Left renal cortex interstitium (tissue), 4 donors: ENCODE measurements at places on chromosomes 16 and 17.

DNA sequence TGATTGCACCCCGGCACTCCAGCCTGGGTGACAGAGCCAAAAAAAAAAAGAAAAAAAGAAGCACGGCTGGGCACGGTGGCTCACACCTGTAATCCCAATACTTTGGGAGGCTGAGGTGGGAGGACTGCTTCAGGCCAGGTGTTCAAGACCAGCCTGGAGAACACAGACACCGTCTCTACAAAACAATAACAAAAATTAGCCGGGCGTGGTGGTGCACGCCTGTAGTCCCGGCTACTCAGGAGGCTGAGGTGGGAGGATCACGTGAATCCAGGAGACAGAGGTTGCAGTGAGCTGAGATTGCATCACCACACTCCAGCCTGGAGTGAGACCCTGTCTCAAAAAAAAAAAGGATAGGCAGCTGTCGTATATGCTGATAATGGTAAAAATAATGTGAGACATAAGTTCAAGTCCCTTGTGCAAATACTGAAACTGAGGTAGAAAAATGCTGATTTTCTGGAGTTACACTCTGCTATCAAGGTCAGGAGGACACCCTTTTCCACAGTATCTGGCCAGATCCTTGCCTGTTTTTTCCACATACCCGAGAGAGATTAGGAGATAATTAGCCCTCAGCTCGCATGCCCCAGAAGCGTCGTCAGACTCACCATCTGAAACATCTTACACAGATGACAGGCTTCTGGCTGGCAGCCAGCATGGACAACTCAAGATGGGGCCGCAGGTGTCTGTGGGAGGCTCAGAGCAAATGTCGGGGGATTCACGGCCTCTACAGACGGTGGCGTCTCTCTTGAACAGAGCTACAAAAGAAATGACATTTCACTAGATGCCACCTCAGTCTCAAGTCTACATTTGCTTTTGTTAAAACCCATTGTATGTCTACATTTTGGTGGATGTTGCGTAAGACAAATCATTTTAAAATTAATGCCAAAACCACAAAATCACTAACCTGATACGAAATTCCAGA is 36.8 kb downstream of the WDR45B start:
- DNase-seq: no peak

- no peak for DNase-seq
Measured at GRCh38 chr16:72241930-72242329, 70.0 kb upstream of the PMFBP1 start.

DNA sequence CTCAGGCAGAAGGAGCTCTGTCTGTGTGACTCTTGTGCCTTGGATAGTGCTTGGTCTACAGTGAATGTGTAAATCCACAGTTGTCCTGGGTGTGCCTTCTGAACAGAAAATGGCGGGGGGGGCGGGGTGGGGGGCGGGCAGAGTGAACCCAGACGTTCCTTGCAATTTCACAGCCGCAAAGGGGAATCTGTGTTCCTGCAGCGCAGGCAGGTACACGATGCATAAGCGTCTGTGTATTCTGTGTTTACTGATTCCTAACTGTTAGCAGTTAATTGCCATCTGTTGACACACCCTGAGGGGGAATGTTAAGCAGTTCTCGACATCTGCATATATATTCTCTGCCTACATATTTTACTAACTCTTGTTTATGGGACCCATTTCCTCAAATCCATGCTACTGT is 123.5 kb upstream of the ZFHX3 start:
- no peak for DNase-seq

DNA sequence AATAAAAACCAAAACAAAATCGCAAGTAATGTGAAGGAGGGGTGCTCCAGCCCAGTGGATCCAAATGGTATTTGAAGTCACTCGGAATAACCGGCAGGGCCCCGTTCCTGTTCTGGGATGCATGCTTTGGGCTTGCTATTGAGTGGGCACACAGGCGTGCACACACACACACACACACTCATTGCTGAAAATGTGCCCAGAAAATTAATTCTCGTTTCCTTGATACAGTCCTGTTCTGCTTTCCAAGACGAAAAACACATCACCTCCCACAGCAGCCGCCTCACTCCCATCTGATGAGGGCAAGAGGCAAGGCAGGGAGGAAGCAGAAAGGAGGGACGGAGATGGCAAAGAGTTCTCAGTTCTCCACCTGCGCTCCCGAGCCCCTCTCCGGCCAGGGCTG is 62.2 kb upstream of the SDK2 start:
- no peak for DNase-seq

DNA sequence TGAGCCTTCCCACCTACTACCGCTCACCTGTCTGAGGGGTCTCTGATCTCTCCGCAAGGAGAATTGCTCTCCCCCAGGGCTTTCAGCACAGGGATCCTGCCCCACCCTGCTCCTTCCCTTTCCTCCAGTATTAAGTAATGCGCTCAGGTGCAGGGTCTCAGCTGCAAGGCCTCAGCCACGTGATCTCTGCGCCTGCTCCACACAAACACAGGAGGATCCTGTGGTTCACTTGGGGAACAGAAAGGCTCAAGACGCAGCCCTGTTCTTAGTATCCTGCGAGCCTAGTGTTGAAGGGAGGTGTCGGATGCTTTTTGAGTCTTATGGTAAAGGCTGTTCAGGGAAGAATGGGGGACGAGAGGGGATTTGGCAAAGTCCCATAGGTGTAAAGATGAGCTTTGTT is 41.6 kb upstream of the GCSH start:
- DNase-seq: no peak

GRCh38 chr16:20850981-20851380 is 44.7 kb downstream of the REXO5 start:
- DNase-seq: no peak

- DNase-seq: no peak
Measured at GRCh38 chr16:86505185-86505898, 5.0 kb upstream of the FOXF1 start.

- DNase-seq: no peak
Measured at GRCh38 chr17:14474591-14474990, 173.7 kb downstream of the HS3ST3B1 start.

DNA sequence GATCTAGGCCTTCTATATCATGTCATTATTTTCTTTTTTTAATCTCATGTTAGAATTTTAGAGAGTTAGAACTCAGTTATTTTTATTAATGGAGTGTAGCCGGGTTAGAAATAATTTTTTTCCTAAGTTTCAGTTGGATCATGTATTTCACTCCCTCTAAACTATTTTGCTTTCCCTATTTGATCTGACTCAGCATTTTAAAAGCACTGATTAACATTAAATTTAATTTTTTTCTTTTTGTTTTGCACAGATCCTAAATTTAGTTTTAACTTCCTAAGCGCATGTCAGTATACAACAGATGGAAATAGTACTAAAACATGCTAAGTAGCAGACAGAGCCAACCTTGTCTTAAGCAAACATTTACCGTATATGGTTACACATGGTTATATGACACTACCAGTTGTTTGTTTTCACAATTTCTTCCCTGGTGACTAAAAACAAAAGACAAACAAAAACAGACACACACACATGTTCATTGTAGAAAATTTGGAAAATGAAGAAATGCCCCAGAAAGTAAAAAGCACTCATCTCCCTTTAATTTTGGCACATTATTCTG is 33.6 kb upstream of the RAB11FIP4 start:
- DNase-seq: no peak

DNA sequence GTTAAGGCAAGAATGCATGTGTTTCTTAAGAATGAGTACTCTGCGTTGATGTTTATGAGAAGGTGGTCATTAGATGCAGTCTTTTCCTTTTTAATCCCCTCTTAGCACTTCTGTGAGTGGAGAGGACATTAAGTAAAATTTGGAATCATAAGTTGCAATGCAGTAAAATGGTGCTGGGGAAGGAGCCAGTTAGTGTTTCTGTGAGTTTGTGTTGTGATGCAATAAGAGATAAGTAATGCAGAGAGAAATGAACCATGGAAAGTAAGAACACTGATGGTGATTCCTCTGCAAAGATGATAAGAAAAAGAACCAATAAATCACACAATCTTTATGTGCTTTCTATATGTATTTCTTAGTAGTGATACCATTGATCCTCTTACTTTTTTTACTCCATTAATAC is 20.0 kb downstream of the ABHD15 start:
- no peak for DNase-seq

DNA sequence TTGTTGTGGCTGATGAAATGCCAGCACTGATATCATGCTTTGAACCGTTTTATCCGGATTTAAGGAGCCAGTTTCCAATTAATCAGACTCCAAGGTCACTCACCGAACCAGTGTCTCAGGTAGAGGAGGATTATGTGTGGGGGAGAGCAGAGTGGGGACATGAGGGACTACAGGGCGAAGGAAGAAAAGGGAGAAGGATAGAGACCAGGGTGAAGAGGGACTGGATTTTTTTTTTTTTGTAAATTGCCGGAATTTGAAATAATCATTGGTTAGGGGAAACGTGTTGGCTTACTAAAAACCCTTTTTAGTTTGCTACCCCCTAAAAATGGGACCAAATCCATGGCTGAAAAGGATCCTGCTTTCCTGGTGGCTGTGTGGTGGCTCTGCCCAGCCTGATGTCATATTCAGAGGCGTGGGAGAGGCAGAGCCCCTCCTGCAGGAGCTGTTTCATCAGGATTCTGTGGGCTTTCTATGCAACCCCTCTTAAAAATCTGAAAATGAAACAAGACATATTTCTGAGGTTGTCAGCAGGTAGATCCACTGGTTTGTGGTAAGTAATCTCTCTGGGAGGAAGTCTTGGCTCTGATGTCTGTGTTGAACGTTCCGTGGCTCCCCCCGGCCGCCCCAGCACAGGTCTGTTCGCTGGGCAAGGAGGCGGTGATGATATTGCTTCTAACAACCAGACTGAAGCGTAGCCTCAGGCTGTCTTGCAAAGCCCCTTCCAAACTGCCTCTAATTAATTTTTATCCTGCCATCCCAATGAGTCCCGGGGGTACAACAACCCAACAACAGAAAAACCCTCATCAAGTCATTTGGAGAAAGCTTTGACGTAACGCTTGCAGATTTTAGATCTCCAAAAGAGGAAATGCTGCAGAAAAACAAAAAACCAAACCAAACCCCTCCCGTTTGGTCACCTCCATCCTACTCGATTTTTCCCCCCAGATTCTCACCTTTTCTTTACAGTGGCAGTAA is 143.0 kb upstream of the ZFHX3 start:
- no peak for DNase-seq

DNA sequence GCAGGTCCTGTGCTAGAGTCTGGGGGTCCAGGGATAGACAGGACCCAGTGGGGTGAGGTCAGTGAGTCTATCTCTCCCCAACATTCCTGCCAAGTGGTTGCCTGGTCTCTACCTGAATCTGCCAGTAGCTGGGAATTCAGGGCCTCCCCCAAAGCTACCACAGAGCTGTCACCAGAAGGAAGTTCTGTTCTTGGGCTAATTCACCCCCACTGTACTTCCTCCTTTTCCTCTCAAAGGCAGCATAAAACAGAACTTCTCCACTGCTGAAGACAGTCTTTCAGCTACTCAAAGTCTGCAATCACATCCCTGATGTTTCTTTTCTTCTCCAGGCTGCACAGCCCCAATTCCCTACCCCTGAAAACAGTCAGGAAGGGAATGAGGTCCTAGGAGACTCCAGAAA is 8.7 kb downstream of the CAMTA2 start:
- DNase-seq: no peak

- peak; percentile 45 for DNase-seq
Measured at GRCh38 chr17:5706577-5707210, 122.4 kb upstream of the NLRP1 start.

- no peak for DNase-seq
Measured at GRCh38 chr16:23557779-23558702, 514 bp downstream of the UBFD1 start.

- DNase-seq: no peak
Measured at GRCh38 chr16:88936556-88937205, 40.3 kb downstream of the CBFA2T3 start.

- no peak for DNase-seq
Measured at GRCh38 chr16:69171325-69172084, 15.5 kb upstream of the SNTB2 start.

GRCh38 chr16:4640572-4641305 is 16.1 kb downstream of the MGRN1 start:
- DNase-seq: no peak

- DNase-seq: peak; percentile 70
Measured at GRCh38 chr17:50026837-50027171, 29.1 kb upstream of the ITGA3 start.

DNA sequence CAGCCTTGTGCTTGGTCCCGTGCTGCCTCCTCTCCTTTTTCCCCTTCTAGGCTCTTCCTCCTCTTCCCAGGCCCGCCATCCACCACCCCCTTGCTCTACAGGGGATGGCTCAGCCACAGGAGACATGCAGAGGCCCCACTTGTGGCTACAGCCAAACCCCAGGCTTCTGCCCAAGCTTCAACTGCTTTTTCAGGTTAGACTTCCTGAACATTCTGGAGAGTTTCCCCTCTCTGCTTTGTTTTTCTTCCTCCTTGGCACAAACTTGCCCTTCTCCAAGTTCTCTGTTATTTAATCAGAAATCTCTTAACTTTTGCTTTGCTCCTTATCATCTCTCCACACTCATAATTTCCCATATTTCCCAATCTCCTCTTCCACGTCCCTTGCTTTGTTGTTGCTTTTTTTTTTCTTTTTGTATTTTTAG is 18.3 kb upstream of the HAS3 start:
- no peak for DNase-seq

DNA sequence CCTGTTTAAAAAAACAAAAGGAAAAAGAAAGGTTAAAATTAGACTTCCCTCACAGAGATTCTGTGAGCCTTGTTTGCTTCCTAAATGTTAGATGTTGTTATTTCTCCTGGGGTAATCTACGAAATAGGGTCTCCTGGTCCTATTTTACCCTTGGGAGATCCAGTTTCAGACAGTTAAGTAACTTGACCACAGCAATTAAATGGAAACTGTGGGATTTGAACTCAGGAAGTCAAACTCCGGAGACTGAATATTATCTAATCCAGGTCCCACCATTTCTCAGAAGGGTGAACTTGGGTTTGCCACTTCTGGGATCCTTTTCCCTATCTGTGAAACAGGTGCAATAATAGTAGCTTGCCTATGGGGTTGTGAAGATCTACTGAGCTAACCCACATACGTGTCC is 6.4 kb upstream of the TMC5 start:
- DNase-seq: no peak
